Fibroblast of skin of scalp (primary cell): ENCODE measurements at places on chromosomes 11 and 22.

DNA sequence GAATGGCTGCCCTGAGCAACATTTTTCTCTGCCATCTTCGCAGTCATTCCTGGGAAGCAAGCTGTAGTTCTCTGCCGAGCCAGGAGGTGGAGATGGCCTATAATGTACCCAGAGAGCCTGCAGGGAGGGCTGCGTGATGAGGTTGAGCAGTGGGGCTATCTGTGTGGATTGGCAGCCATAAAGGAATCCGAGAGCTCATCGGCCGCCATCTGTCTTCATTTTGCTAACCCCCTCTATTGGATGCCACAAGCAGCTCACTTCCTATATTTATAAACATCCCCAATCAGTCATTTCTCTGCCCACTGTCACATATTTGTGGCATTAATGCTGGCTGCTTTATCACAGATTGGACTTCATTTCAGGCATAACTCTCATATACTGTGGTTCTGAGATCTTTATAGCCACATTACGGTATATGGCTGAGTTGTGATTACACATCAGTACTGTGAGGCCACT, 209.5 kb downstream of the NTM start:
- DNase-seq: peak; percentile 95

DNA sequence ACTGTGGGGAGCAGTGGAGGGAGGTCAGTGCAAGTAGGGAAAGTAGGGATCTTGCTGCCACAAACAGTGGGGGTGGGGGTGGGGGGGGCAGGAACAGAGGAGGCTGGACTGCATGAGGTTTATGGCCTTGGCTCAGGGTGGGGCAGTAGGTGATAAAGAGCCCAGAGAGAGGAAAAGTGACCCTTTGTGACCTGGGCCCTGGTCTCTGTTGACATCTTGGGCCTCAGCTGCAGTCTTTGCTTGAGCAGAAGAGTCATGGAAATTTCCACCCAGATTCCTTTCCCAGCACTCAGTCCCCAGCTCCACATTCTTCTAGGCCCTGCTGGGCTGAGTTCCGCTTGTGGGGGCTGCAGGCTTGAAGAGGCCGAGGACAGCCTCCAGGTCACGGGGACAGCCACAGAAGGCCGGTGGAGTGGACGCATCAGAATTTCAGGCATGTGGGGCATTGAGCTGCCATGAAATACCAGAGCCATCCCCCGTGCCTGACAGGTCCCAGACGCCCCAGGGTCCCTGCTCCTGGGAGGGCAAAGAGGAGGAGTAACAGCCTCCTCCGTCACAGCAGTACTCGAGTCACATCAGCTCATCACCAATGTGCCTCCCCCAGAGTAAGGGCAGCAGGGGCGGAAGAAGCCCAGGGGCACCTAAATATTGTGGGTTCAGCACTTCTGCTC, 9.7 kb upstream of the MALAT1 start:
- peak; percentile 96 for DNase-seq

GRCh38 chr22:42331014-42331413, 60.6 kb upstream of the TCF20 start:
- DNase-seq: no peak

DNA sequence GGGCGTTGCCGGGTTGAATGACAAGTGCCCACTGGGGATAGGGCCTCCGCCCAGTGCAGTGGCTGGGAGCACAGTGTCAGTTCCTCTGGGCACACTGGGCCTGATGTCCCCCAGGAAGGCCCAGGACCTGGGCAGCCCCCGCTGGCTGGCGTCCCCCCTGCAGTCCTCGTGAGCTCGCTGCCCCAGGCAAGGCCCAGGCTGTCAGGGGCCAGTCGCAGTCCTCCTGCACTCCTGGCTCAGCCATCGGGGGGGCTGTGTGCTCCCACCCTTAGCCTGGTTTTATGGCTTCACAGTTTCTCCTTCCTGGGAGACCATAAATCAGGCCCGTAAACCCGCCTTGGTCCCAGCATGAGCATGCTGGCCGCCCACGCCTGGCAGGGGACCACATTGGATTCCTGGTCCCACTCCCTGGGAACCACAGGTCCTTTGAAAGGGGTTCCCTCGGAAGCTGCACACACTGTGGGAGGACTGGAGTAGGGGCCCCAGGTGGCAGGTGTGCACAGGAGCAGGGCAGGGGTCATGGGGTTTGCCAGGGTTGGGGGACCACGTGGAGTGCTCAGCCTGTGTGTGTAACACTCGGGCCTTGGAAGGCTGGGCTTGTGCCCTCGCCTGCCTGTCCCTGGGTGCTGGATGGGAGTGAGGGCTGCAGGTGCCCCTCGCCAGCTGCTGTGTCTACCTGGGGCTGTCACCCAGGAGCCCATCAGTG, 113.6 kb downstream of the KCNQ1OT1 start:
- no peak for DNase-seq

DNA sequence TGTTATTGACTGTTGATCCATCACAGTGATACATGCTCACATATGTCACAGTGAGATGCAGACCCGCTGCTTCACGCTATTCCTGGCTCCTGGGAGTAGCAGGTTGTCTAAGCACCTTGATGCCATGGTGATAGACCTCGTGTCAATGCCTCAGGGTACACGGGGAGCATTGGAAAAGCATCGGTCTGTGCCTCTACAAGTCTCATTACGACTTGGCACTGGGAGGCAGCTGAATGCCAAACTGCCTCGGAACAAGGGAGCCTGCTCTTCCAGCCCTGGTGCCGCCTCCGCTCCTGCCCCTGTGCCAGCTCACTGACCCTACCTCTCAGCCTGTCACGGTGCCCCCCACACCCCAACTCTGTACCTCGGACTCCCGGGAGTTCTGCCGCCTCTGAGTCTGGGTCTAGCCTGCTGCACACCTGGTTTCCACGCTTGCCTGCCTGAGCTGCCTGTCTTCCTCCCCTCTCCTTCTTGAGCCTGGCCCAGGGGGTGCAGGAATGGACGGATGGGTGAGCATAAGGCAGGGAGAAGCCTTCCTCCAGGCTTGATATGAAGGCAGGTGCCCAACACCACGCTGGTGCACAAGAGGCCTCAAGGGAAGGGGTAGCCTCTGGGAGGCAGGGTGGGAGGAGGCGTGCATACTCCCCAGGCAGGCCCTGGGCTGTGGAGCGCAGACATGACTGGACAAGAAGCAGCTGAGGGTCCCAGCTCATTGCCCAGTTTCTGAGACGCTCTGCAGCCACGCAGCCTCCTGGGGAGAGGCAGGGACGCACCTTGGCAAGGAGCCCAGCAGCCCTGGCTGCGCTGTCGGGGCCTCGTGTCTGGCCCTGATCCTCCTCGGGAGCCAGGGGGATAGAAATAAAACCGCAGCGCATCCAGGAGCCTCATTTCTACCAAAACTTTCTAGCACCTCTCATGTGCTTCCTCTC, 1.8 kb upstream of the NFAM1 start:
- DNase-seq: no peak

DNA sequence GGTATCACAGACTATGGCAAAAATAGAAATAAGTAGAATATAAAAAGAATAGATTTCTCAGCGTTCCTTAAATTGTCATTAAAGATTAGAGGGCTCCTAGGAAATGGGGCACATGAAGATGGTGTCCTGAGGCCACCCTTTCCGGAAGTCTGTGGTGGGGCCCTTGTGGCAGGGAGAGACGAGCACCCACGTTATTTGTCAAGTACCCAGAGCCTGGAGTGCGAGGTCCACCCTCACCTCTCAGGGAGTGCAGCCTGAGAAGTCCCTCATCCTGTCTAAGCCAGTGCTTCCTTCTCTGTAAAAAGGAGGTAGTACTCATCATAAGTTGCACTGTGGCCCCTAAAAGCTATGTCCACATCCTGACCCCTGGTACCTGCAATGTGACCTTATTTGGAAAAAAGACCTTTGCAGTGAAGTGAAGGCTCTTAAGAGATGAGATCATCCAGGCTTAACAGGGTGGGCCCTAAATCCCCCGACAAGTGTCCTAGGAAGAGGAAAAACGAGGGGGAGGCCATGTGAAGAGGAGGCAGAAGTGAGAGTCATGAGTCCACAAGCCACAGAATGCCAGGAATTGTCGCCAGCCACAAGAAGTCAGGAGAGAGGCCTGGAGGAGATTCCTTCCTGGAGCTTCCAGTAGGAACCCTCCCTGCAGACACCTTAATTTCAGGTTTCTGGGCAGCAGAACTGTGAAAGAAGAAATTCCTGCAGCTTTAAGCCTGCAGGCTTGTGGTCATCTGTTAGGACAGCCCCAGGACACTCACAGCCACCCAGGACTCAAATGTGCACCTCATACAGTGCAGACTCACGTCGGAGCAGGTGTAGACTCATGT, 76.8 kb upstream of the CCND1 start:
- DNase-seq: peak; percentile 74

DNA sequence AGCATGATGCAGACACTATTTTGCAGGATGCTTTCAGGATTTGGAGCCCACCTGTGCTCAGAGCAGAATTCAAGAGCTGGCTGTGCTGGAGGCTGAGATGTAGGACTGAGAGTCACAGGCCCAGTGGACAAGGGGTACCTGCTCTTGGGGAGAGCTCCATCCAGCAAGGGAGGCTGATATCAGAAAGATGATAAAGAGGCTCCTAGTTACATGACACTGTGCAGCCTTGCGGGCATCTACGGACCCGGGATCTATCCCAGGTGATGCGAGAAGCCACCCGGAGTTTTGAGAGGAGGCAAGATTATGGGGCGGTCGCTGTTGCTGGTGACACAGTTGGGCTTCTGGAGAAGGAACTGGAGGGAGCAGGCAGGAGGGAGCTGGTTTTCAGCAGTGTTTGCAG, 579.0 kb downstream of the TBC1D22A start:
- DNase-seq: no peak

GRCh38 chr22:41030891-41031290, 61.5 kb upstream of the EP300 start:
- DNase-seq: no peak

DNA sequence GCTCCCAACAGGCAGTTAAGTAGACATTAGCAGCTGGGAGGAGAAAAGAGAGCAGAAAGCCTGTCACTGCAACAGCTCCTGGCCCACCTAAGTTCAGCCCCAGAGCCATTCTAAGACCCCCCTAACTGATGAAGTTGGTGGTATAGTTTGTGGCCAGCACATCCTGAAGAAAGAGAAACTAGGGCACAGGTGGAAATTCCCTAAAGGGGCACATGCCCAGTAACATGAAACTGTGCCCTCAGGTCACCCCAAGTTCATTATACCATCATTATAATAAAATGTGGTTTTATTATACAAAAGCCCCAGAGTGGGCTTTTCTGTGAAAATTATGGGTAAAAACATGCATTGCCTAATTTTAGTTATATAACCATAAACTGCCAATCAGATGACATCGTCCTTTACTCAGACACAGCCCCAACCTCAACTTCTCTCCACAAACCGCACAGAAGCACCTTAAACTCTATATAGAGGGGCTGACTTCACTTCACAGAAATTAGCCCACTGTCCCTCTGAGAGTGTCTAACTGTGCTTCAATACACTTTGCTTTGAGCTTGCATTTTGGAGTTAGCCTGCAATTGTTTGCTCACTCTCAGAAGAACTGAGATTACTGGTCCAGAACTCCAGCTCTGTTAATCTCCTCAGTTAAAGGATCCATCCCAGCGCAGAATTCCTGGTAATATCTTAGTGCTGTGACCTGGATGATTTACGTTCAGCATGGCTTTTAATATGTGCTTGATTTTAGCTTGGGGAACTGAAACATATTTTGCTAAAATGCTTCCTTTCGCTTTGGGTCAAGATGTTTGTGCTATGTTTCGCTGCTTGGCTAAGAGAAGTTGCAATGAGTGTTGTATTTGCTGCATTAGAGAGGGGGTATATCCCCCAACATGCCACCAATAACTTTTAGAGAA, 1.8 kb upstream of the APOL3 start:
- DNase-seq: no peak

DNA sequence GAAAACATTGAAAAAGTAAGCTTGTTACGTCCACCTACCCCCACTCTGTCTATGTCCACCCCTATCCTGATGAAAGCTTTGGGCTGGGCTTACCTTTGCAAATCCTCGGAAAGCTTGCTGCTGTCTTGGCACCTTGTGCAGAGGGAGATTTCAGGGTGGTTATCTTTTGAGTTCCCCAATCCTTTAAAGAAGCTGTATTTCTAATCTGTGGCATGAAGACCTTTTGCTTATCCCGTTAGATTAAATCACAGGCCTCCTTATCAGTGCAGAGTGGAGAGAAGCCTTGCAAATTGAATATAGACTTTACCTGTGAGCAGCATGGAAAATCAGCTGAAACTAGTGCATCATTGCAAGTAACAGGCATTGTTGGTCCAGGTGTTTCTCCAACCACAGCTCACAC, 580.6 kb upstream of the ANO5 start:
- no peak for DNase-seq

- no peak for DNase-seq
Observed at GRCh38 chr11:48111891-48112290, 104.7 kb upstream of the OR4B1 start.

GRCh38 chr22:22843848-22844247, 43.8 kb upstream of the IGLL5 start:
- DNase-seq: no peak

DNA sequence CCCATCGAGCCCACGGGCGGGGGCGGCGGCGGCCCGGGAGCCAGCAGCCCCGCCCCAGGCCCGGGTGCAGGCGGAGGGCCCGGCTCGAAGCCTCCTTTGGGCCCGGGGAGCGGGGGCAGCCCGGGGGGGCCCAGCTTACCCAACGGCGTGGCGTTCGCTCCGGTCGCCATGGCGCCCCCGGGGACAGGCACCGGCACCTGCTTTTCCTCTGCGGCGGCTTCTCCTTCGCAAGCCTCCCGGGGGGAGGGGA, 194 bp downstream of the SF1 start:
- no peak for DNase-seq

GRCh38 chr11:19073454-19074415, 13.2 kb upstream of the MRGPRX2 start:
- no peak for DNase-seq

DNA sequence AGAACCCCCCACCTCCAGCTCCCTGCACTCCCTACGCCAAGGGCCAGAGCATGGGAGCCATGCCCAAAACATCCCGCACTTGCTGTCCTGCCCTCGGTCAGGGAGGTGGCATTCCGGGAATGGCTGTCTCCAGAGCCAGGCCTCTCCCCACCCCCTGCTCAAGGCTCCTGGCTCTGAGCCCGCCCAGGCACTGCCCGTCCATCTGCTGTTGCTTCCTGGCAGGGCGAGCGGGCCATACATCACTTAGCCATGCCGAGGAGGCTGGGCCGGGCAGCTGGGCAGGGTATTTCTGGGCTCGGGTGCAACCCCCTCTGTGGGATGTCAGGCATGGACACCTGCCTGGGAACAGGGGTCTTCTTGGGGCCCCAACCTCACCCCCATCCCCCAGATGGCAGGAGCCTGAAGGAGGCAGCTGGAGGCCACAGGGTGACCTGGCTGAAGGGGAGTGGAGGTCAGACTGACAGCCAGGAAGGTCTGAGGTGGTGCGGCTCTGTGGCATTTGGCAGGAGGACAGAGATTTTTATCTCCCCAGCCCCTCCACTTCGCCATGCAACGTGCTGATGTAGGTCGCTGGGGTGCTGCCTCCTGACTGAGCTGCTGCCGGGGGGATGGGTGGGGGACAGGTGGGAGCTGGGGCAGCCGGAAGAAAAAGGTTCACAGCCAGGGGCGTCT, 8.7 kb upstream of the CABP7 start:
- no peak for DNase-seq

DNA sequence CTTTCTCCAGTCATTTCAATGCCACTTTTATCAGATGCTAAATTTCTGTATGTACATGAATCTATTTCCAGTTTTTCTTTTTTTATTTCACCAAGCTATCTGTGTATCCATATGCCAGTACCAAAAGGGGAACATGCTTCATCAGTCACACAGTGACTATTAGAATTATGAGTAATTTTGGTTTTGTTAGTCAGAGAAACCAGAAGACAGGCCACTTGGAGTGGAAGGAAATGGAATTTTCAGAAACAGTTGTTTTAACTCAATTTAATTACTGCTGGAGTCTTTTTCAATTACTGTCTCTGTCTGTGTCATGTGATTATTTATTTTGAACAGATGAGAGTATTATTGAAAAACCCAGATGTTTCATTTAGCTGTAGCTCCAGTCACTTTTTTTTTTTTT, 84.6 kb upstream of the ANO3 start:
- peak; percentile 76 for DNase-seq

GRCh38 chr11:130715085-130715876, 201.0 kb downstream of the SNX19 start:
- no peak for DNase-seq
